ENCODE measurements at places on chromosomes 13 and 19. TPM values are rescaled to one million over a fixed set of nuclear protein-coding genes. Genes with fewer than 3 reads are reported as not detected.
A peak's percentile ranks its signal among the peaks of the same experiment; 100 is the strongest.

DNA sequence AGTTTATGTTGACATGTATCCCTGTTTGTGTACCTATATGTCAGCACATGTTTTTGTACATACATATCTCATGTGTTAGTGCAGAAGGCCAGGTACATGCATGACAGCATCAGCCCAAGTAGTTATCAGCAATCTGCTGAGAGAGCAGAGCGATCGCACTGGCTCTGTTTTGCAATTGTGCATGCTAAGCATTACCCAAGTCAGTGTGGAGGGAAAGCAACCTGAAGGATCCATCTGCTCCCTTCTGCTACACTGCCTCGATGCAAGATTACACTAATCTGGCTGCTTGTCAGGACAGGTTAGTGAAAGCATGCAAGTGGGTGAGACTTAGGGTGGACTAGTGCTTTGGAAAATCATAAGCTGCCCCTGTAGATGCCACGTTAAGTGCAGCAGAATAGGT lies 211.8 kb downstream of the PCCA start:
- H3K4me1 ChIP-seq: no peaks in the 10 kb centered on the region
- no peak for DNase-seq
- H3K4me3 ChIP-seq: no peak overlapping the region
- peaks cover 2% of the 10 kb centered on the region for H3K36me3 ChIP-seq
- H3K27ac ChIP-seq: no peak overlapping the region

- H3K36me3 ChIP-seq: peaks cover 2% of the 10 kb centered on the region
- H3K27me3 ChIP-seq: peaks cover 1% of the 10 kb centered on the region
- H3K27ac ChIP-seq: no peak overlapping the region
- DNase-seq: no peak
- peaks cover 6% of the 10 kb centered on the region for H3K4me1 ChIP-seq
Measured at GRCh38 chr13:21033856-21034602, 27.4 kb downstream of the LATS2 start.

The MISP gene
- total RNA-seq: not detected

GRCh38 chr19:47109541-47110375 lies 3.8 kb downstream of the ZC3H4 start:
- DNase-seq: peak; percentile 65
- peak overlapping the region; percentile 92 for H3K4me3 ChIP-seq
- H3K27ac ChIP-seq: peak overlapping the region; percentile 99
- no peaks in the 10 kb centered on the region for H3K27me3 ChIP-seq

GRCh38 chr13:25478186-25478585 lies 106.4 kb downstream of the ATP8A2 start:
- no peaks in the 10 kb centered on the region for H3K36me3 ChIP-seq
- no peaks in the 10 kb centered on the region for H3K4me1 ChIP-seq
- no peak for DNase-seq
- peaks cover 7% of the 10 kb centered on the region for H3K27me3 ChIP-seq
- no peak overlapping the region for H3K27ac ChIP-seq

GRCh38 chr13:22086597-22087330 lies 415.9 kb downstream of the FGF9 start:
- H3K4me1 ChIP-seq: peaks cover 16% of the 10 kb centered on the region
- H3K4me3 ChIP-seq: no peak overlapping the region
- H3K27me3 ChIP-seq: no peaks in the 10 kb centered on the region
- no peak overlapping the region for H3K27ac ChIP-seq

DNA sequence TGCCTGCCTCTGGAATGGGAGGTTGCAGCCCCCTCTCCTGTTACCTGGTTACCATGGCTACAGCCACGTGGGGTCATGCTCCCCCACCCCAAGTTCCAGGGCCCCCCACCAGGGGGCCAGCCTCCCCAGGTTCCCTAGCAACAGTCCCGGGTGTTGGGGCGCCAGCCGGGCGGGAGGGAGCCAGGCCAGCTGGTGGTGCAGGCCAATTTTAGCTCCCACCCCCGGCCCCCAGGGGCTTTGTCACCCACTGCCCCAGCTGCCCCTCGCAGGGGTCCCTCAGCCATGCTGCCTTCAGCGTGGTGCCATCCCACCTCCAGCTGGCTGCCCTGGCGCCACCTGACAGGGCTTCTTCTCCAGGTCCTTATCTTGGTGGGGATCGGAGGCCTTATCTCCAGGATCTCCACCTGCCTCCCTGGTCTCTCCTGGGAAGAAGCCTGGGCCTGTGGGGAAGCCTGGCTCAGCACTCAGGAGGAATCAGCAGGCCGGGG lies 3.0 kb downstream of the MARK4 start:
- peaks cover 19% of the 10 kb centered on the region for H3K4me1 ChIP-seq
- no peak overlapping the region for H3K27ac ChIP-seq
- H3K4me3 ChIP-seq: peak overlapping the region; percentile 75

The IRGQ gene
- 33.5 TPM for total RNA-seq

DNA sequence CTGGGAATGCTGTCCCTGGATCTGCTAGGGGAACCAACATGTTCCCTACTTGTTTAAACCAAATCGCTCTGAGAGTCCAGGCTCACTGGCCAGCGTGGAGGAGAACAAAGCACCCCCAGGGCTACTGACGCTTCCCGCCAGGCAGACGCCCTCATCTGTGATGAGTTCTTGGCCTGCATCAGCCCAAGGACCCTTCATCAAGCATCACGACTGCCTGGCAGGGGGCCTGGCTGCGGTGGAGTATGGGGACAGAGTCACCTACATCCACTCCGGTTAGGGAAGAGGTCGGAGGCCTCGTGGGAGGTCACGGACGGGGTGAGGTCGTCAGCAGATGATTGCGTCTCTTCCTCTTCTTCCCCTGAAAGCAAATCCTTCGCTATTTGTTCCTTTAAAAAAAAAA lies 17.7 kb downstream of the MIER2 start:
- no peaks in the 10 kb centered on the region for H3K27me3 ChIP-seq
- no peaks in the 10 kb centered on the region for H3K4me1 ChIP-seq
- no peak for DNase-seq
- no peak overlapping the region for H3K4me3 ChIP-seq
- no peak overlapping the region for H3K27ac ChIP-seq

All from activated T-helper 1 cell treated with anti-CD3 and anti-CD28 coated beads, Interleukin-12 subunit alpha, Interleukin-12 subunit beta, Interleukin-2, Interleukin-4 antibody, amounts not matched to agents 30 ng/mL and 10 ng/mL and 1 ng/mL, durations not matched to agents 14 hours and 24 hours and 36 hours (primary cell).